ENCODE measurements at places on chromosomes 3 and 15.
A peak's percentile ranks its signal among the peaks of the same experiment; 100 is the strongest.

DNA sequence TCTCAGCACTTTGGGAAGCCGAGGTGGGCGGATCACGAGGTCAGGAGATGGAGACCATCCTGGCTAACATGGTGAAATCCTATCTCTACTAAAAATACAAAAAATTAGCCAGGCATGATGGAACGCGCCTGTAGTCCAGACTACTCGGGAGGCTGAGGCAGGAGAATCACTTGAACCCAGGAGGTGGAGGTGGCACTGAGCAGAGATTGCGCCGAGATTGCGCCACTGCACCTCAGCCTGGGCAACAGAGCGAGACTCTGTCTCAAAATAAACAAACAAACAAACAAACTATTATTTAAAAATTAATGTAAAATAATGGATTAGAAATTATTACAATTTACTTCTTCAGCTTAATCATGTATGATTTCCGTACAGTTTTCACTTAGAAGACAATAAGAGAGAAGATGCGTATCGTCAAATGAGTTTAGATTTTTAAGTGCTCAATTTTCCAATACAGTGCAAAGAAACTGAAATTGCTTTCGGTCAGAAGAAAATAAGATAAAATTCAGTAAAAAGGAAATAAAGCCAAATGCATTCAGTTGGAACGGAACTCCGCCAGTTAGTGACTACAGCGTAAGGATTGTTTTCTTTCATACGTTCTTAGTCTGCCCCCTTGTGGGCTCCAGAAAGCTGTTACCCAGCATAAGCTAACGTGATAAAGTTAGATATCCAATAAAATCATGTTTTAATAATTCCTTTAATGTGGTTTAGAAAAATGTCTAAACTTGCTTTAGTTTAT lies 24.8 kb downstream of the AADAC start:
- DNase-seq: peak; percentile 58

DNA sequence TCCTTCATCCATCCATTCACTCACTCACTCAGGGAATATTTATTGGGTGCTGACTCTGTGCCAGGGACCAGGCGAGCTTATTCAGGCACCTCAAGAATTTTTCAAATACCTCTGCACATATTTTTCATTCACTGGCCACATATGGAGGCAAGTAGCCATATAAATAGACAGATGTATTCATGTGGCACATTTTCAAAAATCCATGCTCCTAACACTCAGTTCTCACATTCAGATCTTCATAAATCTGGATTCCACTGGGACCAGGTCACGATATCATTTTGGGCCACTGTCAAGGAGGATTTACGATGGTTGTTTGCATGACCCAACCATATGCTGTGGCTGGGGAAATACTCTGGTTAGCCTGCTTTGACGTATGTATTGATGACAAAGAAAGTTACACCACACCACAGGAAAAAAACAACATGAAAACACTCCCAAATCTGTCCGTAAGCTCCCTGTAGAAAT lies 241.8 kb upstream of the LRTM1 start:
- DNase-seq: no peak

- DNase-seq: no peak
These were observed 487.5 kb upstream of the WNT5A start for GRCh38 chr3:55974421-55975165.

- no peak for DNase-seq
These were observed 38.4 kb downstream of the CFAP100 start for GRCh38 chr3:126433105-126433430.

DNA sequence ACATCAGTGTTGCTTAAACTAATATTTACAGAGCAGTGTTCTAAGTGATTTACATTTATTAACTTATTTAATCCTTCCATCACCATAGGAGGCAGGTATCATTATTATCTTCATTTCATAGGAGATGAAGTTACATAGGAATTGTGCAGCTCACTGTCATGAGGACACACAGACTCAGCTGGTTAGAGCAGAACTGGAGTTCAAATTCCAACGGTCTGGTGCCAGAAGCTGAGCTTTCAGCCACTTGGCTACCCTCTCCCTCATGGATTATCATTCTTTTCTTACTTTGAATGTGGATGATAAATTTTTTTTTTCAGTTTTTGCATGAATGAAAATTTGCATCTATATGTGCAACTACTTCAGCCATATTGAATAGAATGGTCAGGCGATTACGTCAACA lies 86.0 kb upstream of the LRIG1 start:
- no peak for DNase-seq

Data from GDM1 (cell line).